ENCODE measurements at places on chromosomes 13 and 19.

- no peak for DNase-seq
Measured at GRCh38 chr19:50252111-50252886, 48.9 kb downstream of the MYH14 start.

GRCh38 chr13:28537171-28537570 is 42.2 kb upstream of the FLT1 start:
- DNase-seq, result no peak

DNA sequence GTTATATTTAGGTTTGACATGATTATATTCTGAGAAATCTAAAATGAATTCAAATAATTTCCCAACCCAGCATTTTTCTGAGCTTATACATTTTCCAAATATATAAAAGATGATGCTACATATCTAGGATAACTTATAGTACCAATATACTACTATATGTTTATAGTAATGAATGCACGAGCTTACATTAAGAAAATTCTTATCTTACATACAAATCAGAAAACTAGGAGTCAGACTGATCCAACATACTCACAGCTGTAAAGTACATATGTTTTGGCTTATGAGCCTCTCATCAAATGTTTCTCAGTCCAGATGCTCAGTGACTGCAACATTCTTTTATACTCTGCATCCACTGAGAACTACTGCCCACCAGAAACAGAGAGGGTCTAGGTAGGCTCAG is 491.3 kb upstream of the KLF12 start:
- DNase-seq, result no peak

- DNase-seq, result no peak
Measured at GRCh38 chr13:22427066-22427465, 753.7 kb upstream of the SGCG start.

- no peak for DNase-seq
Measured at GRCh38 chr19:57363688-57364181, 384 bp downstream of the TRAPPC2B start.

- DNase-seq, result no peak
Measured at GRCh38 chr19:29694161-29694560, 20.9 kb downstream of the C19orf12 start.

- no peak for DNase-seq
Measured at GRCh38 chr13:38483623-38484022, 134.0 kb downstream of the UFM1 start.

- DNase-seq, result no peak
Measured at GRCh38 chr19:32268381-32268780, 77.0 kb upstream of the ZNF507 start.

DNA sequence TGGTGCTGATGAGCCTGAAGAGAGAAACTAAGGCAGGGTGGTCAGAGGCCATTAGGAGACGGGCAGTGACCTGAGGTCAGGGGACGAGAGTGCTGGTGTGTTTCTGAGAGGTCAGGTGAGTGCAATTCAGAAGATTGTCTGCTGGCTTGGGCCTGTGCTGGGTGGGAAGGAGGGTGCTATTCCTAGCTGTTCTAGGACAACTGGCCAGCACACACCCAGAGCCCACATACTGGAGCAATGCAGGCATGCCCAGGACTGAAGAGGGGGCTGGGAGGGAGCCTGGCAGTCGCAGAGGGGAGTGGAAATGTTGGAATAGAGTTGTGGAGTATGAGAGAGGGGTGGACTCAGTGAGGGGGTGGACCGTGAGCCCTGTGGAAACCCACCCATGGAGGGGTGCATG is 16.5 kb downstream of the ARHGEF7 start:
- DNase-seq, result no peak

GRCh38 chr13:110070511-110071120 is 236.3 kb downstream of the COL4A1 start:
- no peak for DNase-seq

DNA sequence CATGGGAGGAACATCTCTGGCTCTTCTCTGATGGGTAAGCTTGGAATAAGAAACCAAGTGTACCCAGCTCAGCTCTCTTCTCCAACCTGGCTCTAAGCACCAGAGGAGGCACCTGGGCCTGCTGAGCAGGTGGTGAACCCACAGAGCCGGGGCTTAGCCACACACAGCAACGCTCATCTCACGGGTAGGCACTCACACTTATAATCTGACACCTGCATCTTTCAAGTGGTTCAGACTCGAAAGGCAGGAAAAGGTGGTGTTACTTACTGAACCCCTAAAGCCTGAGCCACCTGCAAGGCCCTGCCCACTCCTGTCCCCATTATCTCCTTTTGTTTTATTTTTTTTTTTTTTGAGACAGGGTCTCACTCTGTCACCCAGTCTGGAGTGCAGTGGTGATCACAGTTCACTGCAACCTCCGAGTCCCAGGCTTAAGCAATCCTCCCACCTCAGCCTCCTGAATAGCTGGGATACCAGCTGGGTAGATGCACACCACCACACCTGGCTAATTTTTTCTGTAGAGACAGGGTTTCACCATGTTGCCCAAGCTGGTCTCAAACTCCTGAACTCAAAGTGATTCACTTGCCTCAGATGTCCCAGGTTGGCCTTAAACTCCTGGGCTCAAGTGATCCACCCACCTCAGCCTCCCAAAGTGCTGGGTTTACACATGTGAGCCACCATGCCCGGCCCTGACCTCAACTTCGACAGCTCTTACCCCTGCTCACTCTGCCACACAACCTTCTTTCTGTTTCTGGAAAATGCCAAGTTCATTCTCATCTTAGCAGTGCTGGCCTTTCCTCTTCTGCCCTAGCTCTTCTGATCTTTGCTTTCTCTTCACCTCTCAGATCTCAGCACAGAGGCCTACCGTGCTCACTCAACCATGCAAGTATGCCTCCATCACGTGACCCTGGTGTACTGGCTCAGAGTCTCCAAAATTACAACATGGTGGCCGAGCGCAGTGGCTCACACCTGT is 9.7 kb downstream of the FBXL12 start:
- no peak for DNase-seq

- DNase-seq, result no peak
Measured at GRCh38 chr13:24671386-24672113, 8.7 kb upstream of the ATP12A start.

- peak; percentile 12 for DNase-seq
Measured at GRCh38 chr19:55305491-55305890, 19.6 kb downstream of the TMEM150B start.

GRCh38 chr19:44003461-44004009 is 778 bp downstream of the ZNF230 start:
- no peak for DNase-seq

DNA sequence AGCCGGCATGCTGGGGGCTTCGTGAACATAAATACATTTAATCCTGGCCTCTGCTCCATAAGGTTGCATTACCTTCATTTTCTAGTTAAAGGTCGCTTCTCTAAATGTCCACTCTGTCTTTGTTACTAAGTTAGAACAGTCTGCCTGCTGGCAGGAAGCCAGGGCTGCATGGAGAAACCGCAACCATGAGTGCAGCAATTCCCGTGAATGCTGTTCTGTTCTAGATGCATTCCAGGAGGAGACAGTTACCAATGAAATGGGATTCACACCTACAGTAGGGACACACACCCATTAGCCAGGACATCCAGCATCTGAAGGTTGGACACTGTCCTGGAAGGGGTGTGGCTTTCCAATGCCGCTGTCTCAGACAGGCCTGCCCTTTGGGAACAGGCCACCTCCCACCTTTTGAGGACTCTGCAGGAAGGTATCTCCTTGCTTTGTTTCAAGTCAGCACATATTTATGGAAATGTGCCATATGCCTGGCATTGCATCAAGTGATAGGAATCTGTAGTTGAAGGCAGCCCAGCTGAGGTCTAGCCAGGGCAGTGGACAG is 129.7 kb downstream of the SLC7A1 start:
- DNase-seq, result no peak

DNA sequence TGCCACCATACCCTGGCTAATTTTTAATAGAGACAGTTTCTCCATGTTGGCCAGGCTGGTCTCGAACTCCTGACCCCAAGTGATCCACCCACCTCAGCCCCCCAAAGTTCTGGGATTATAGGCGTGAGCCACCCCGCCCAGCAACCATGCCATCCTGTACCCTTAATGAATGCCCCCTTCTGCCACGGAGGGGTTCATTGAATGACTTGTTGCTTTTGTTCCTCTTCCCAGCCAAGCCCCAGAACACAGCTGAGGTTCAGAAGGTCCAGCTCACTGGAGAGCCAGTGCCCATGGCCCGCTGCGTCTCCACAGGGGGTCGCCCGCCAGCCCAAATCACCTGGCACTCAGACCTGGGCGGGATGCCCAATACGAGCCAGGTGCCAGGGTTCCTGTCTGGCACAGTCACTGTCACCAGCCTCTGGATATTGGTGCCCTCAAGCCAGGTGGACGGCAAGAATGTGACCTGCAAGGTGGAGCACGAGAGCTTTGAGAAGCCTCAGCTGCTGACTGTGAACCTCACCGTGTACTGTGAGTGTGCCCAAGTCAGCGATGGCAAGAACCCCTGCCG is 6.0 kb downstream of the PVR start:
- no peak for DNase-seq

- DNase-seq, result no peak
Measured at GRCh38 chr19:3520166-3521103, 14.3 kb downstream of the FZR1 start.

DNA sequence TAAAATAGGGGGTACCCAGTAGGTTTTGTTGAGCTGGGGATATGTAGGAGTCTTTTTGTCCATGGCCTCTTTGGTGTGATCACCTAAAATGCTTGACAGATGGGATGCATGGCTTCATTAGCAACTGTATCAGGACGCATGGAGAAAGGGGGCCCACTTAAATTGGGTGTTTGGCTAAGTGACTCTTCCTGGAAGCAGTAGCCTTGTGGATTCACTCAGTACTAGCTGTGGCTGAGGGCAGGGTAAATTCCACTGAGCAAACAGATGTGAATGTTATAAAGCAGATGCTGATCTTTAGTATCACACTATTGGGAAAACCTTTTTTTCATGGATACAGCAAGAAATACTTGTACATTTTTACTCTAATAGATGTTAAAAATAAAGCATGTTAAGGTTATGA is 140.0 kb downstream of the FGF14 start:
- DNase-seq, result peak; percentile 61

DNA sequence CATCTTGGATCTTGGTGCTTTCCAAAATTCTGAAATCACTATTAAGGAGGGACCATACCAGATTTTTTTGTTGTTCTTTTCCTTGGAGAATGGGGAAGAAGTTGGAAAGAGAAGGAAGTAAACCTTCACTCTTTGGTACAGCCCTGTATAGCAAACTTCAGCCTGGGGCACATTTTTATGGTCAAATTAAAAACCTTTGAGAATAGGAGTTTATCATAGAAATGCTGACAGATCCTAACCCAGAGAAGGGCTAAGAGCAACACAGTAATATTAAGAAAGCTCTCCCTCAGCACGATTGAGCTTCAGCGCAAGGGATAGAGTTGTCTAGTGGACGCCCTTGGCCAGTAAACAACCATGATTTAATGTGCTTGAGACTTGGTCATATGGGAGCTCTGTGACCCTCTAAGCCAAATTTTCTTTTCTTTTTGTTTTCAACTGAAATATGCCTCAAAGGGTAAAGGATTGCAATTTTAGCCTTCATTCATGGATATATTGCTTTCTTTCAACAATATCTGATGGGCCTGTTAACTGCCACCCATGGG is 294.3 kb upstream of the MAB21L1 start:
- DNase-seq, result no peak

DNA sequence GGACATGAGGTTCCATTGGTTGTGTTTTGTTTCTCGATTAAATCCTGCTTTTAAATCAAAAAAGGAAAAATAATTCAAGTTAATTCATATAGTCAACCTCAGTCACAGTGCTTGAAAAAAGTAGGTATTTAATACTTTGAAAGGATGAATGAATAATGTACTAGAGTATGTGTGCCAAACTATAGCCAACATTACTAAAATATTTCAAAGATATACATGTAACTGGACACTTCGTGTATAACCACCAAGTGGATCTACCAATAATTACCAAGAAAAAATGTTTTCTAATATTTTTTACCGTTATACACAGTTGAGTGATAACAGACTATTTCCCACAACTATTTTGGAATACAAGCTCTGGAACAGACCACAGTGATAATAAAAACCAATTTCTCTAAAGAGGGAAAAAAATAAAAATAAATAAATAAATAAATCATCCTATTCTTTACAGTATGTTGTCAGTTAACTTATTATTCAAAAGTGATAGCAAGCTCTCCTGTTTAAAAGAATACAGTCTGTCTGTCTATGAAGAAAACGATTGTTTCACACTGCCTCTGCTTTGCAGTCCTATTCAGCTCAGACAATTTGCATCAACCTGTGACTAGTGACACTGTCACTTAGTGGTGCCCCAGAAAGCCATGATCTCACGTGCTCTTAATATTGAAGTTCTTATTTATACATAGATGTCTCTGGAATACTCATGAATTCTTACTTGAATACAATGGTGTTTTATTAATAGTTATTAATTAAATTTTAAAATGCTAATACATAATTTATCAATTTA is 58.2 kb downstream of the UBL3 start:
- DNase-seq, result no peak

DNA sequence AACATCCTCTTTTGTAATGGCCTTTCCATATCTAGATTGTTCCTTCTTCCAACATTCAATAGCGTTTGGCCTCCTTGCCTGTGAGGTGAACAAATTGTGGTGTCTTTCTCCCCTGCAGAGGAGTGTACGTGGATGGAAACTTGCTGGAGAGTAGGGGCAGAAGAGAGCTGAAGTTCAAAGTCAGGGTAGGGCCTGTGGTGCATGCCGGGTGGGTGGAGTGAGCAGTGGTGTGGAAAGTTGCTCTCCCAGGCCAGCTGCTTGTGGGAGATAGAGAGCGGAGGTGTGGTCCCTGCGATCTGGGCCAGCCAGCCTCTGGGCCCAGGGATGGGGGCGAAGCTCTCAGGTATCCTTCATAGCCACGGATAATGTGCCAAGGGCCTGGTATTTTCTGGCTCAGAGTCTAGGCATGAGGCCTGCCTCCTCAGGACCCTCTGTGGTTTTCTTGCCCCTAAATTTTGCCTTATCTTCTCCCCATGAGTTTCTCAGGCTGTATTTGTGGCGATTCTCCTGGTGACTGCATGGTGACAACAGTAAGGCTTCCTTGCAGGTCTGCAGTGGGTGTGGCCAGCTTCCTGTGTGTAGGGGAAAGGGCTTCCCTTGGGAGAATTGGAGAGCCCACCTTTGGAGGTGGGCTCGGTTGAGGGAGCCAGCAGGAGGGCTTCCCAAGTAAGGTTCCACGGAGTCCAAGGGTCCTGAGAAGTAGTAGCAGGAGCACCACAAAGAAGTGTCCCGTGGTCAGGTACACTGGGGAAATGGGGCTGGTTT is 6.7 kb downstream of the RGCC start:
- no peak for DNase-seq

DNA sequence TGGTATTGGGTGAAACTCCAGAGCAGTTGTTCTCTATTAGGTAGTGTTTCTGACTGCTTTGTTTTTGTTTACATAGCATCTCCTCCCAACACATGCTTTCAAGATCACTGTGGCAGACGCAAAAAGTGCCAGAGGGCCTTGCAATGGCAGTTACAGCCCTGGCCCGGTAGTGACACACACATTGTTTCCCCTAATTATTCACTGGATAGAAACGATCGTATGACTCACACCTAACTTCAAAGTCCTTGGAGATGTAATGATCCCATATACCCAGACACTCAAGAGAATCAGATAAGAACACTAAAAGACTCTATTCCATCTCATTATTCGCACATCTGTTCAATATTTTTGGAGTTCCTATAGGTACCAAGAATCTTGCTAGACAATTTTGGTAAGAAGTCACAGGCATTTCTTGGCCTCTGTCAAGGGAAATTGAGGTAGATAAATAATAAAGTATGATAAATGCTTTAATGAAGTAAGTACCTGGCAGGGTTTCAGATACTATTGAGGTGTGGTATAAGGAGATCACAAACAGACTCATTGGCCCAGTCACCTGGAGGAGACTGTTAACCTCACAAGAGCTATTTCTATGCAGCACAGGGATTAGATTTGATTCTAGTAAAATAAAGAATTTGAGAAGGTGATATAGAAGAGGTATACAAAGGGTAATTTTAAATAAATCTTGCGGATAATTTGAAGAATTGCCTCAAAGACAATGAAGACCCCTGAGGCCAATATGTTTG is 485.3 kb downstream of the SLITRK6 start:
- DNase-seq, result no peak

Measured in NCI-H2171 (cell line).